ENCODE measurements at places on chromosomes 6 and 20.

DNA sequence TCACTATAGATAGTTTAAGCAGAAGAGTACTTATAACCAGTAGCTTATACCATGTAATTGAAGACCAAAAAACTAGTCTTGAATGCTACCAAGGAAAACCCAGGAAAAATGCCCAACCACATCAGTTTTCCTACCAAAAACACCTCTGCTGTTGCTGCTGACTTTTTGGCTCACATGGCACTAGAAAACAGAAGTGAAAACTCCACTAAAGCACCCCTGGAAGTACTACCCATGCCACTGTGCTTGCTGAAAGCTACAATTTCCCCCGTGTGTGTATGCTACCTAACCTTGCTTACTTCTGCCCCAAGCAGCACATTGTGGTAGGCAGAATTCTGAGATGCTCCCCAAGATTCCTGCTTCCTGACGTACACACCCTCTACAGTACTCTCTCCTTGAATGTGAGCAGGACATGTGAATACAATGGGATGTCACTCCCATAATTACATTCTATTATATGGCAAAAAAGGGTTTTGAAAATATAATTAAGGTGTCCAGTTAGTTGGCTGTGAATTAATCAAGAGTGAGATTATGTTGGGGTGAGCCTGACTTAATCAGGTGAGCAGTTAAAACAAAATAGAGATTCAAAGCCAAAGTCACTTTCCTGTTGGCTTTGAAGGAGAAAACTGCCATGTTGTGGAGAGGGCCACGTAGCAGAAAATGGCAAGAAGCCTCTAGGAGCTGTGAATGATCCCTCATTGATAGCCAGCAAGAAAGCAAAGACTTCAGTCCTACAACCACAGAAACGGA is 209.8 kb upstream of the MARCKS start:
- no peak for DNase-seq

DNA sequence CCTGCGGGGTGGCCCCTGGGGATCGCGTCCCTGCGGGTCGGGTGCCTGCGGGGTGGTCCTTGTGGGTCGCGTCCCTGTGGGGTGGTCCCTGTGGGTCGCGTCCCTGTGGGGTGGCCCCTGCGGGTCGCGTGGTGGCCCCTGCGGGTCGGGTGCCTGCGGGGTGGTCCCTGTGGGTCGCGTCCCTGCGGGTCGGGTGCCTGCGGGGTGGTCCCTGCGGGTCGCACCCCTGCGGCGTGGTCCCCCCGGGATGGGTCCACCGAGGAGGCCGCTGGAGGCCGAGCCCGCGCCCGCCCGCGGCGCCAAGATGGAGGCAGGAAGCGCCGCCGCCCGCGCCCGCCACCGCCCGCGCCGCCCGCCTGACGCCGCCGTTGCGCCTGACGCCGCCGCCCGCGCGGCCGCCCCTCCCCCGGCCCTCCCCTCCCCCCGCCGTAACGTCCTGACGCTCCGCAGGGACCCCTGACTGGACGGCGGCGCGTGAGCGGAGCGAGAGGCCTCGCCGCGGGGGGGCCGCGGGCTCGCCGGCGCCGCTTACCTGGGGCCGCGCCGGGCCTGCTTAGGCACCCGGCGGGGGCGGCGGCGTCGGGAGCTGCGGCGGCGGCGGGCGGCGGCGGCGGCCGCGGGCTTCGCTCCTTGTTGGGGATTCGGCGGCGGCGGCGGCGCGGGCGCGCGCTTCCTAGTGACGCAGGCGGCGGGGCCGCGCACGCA is at the start of gene GMEB2:
GMEB2 (minus strand) TSS at position 678 of the 705 bp plus-strand sequence. CDS start 7,704 bp downstream, outside the sequence.
- DNase-seq: peak; percentile 80

DNA sequence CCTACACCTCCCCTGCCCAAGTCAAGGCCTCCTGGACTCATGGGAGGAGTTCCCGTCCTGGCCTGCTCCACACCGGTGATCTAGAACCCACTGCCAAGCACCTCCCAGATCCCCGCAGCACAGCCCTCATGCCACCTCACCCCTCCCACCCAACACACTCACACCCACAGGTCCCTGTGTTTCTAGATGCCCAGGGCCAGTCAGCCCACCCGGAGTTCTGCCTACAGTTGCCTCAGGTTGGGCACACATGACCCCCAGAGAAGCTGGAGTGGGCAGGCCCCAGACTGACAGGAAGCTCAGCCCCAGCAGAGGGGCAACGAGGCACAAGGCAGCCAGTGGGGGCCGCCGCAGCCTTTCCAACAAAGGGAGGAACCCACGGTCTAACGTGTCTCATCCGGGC is 29.6 kb downstream of the RRBP1 start:
- no peak for DNase-seq

- no peak for DNase-seq
These were observed 11.2 kb downstream of the ZCCHC3 start for GRCh38 chr20:308427-309038.

GRCh38 chr6:112252571-112253497 is 1.5 kb downstream of the LAMA4 start:
- no peak for DNase-seq
